ENCODE measurements at places on chromosomes 5 and 9.

- DNase-seq = no peak
Measured at GRCh38 chr5:14900693-14901461, 29.3 kb upstream of the ANKH start.

DNA sequence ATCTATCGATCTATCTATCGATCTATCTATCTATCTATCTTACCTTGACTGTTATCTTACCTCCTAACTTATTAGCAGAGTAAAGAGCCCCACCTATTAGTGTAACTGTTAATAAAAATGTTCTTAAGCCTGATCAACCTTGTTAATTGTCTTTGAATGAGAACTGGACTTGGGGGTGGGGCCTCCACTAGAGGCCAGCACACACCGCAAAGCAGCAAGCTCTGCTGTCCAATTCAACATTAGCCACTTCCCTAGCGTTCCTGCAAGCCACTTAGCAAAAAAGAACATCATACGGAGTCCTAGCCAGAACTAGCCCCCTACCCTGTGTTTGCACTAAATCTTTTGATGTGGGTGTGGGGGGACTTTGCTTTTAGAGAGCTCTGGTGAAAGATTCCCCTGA lies 515.8 kb downstream of the KDM4C start:
- no peak for DNase-seq

DNA sequence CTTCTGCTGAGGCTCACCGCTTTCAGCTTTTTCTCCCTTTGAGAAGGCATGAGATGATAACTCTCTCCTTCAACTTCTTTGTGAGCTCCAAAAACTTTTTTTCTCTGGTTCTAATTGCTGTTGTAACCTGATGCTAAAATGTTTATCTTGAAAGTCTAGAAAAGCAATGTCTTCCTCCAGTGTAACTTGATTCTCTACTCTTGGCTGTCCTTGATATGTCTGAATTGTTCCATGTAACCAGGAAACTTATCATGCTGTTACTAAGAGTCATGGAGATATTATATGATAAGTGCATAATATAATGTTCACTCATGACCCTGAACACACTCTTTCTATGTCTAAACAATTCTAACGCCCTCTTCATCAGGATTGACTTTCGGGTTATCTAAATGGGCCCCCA lies 128.0 kb upstream of the ABCA1 start:
- no peak for DNase-seq

GRCh38 chr5:148792744-148793143 lies 33.7 kb upstream of the ADRB2 start:
- peak; percentile 49 for DNase-seq

DNA sequence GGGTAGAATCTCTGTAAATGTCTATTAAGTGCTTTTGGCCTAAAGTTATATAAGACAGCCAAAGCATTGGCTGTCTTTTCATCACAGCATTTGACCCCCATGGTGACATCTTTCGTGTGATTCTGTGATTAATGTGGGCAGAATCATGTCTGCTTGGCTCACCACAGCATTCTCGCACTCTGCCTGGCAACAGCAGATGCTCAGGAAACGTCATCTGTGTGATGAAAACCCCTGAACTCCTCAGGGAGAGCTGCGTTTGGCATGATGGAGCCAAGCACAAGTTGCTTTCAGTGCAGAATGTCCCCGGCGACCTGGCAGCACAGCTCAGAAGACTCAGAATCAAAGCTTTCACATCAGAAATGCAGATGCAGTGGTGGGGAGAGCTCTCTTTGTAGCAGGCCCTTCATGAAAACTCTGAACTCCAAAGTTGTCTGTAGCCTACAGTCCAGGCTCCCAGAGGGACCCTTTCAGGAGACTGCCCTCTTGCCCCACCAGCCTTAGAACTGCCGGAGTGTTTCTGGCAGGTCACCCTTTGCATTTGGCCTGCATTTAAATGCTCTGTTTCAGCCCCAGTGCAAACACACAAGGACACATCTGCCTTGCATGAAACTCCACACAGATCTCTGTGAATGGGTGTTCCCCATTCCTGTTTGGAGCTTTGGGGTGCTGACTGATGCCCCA lies 155.6 kb upstream of the PANK3 start:
- DNase-seq = no peak

- DNase-seq = no peak
Measured at GRCh38 chr9:129785866-129786265, 17.1 kb upstream of the TOR1B start.

DNA sequence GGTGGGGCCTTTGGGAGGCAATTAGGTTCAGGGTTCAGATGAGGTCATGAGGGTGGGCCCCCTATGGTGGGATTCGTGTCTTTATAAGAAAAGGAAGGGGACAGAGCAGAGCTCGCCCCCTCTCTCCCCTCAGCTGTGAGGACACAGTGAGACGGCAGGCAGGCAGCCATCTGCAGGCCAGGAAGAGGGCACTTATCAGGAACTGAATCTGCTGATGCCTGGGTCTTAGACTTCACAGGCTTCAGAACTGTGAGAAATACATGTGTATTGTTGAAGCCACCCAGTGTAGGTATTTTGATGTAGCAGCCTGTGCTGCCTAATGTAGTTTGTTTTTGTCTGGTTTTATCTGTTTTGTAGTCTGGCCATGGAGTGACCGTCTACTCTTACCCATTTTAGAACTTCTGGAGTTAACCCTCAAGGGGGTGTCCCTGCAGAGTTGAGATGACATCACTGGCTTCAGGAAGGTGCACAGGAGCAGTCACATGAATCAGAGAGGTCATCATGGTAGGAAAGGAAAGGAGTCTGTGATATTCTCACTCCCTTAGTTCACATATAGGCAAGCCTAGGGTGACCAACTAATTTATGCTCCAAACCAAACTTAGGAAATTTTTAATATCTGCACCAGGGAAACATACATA lies 71.0 kb downstream of the LRRC70 start:
- no peak for DNase-seq

- no peak for DNase-seq
Measured at GRCh38 chr9:9536523-9536922, 1076.3 kb downstream of the PTPRD start.

GRCh38 chr9:102355982-102356381 lies 617.5 kb upstream of the GRIN3A start:
- DNase-seq = no peak

DNA sequence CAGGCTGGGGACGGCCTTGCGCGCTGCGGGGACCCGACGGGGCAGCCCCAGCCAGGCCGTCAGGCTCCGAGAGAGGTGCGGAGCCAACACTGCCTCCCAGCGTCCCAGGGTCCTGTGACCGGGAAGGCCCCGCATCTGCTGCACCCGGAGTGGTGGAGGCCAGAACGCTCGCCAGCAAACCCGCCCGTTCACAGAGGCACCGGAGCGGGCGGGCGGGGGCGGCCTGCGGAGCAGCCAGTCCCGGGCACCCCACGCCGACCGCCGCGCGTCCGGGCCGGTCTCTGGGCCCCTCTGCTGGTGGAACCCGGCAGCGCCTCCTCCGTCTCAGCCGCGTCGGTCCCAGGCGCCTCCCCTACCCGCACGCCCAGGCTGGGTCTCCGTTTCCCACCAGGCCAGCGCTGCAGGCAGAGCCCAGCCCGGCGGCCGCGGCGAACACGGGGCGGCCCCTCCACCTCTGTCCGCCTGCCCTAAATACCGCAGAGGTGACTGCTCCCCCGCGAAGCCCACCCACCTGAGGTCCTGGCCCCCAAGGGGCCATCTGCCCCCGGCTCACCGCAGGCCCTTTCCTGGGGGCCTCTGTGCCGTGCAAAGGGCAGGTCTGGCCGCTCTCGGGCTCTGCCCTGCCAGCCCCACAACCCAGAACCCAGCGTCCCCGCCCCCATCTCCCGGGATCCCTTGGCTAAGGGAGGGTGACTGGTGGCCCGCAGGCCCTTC lies 15.9 kb downstream of the EXD3 start:
- peak; percentile 70 for DNase-seq

- DNase-seq = no peak
Measured at GRCh38 chr5:122464191-122464590, 152.2 kb downstream of the SNCAIP start.

DNA sequence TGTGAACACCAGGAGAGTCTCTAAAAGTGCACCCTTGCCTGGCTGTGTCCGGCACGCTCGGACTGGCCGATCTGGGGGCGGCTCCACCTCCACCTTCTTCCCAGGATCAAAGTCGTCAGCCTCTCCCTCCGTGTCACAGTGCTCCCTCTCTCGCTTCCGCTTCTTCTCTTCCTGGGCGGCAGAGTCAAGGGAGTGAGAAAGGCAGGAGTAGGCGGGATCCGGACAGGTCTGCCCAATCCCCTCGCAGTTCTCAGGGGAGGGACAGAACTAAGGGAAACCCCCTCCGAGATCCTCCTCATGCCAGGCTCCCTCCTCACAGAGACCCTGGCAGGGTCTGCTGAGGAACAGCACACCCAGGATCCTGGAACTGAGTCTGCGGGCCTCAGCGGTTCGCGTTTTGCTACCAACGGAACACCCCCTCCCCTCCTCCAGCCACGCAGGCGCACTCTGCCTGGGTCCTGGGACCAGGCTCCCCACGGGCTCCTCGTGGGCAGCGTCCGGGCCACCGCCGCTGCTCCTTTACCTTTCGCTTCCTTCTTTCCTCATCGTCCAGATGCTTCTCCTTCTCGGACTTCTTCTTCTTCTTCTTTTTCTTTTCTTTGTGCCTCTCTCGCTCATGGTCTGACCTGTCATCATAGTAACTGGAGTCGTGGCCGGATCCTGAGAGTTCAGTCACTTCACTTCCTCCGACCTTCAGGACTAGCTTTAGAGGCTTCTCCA lies 1.3 kb downstream of the BRD9 start:
- no peak for DNase-seq

DNA sequence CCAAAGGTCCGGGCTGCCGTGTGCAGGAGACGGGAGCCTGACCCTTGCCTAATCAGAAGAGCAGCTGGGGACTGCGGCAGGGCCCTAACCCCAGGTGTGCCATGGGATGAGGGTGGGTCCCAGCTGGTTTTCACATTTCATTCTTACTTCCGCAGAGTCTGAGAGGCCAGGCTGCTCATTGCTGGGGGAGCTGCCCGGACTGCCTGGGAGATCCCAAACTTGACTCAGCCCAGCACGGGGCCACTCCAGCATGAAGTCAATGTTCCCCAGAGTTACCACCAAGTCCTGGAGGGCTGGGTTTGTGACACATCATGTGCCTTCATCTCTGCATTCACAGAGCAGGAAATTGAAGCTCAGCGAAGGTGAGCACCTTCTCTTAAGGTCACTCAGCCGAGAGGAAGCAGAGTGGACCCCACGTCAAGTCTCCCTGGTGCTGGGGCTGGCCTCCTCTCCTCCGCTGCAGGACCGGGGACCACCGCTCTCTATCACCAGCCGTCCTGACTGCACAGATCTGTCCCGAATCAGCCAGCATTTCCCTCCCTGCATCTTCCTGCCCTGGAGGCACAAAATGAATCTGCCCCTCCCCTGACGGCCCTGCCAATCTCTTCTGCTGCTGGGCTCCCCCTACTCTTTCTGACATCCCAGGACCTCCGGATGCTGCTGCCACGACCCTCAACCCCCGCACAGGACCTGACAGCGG lies 54.6 kb upstream of the PHYKPL start:
- DNase-seq = no peak

GRCh38 chr5:19104948-19105347 lies 883.1 kb downstream of the CDH18 start:
- no peak for DNase-seq
